Activated CD4-positive, alpha-beta T cell treated with anti-CD3 and anti-CD28 coated beads, Interleukin-2, Interleukin-6, amounts not matched to agents 100 ng/mL and 50 ng/mL, durations not matched to agents 16 hours and 8 hours (primary cell): ENCODE measurements at places on chromosomes 2 and 18.

DNA sequence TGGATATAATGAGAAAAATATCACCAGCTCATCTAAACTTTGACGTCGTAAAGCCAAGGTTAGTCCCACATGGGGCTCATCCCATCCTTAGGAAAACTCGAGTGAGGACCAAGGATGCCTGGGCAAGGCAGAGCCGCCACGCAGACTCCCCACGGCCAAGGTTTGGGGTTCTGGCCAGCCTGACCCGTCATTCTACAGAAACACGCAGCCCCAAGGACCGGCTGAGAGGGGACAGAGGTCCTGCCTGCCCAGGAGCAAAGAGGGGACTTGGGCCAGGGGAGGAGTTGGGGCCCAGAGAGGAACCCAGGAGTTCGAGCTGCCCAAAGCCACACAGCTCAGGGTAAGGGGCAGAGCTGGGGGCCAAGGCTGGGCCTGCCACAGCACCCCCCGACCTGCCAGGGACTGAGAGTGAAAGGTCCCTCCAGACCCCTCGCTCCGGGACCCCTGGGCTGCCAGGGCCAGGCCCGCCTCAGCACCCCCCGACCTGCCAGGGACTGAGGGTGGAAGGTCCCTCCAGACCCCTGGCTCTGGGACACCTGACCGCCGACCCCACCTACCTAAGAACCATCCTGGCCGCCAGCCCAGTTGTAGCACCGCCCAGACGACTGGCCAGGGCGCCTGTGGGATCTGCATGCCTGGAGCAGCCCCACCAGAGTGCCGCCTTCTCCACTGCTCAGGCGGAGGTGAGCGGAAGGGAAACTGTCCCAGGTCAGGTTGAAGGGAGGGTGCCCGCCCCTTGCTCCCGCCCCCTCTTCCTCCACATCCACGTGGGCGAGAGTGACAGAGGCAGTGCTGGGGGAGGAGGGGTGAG lies at the start of gene PDCD1:
Gene PDCD1 (minus strand): TSS at position 689 of the 811 bp plus-strand sequence. CDS start 56 bp downstream, at position 633.
- DNase-seq = peak; percentile 87

DNA sequence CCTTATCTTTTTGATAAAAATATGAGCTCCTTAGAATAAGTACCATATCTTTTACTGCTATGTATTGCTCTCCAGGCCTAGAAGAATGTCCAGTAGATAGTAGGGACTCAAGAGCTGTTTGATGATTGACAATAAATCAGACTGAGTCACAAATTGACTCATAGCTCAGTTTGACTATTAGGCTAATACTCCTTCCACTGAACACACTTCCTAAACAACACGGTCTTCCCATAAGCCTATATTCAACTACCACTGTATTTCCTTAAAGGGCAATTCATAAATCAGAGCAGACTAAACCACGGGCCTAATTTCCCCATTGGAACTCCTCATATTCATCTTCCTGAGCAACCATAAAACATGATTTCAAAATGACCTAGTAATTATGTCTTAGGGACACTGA lies 258.5 kb downstream of the ALK start:
- DNase-seq = no peak

- no peak for DNase-seq
These were observed 50.9 kb downstream of the GALR1 start for GRCh38 chr18:77300579-77300978.

GRCh38 chr2:87401726-87402345 lies 346.1 kb upstream of the PLGLB2 start:
- DNase-seq = no peak

DNA sequence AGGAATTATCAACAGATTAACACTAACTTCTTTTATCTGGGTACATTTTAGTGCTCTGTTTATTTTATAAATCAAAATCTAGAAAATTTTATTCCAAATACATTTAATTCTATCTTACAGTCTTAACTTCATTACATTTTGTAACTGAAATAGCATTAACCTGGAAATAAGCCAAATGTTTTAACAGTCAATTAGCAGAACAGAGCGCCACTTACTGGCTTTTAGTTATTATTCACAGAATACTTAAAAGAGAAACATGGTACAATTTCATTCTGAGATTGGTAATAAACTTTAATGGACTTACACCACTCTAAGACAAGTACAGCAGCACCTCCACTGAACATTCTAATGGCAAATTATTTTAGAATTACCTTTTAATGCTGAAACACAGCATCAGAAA lies 38.6 kb downstream of the SS18 start:
- DNase-seq = no peak

- DNase-seq = peak; percentile 50
These were observed 20.3 kb downstream of the ACTR3 start for GRCh38 chr2:113910110-113910717.

- DNase-seq = no peak
These were observed 141.3 kb upstream of the LYPD1 start for GRCh38 chr2:132811148-132811915.

GRCh38 chr2:240917684-240918257 lies 11.6 kb downstream of the CROCC2 start:
- no peak for DNase-seq

- DNase-seq = peak; percentile 15
These were observed 39.6 kb upstream of the DAPL1 start for GRCh38 chr2:158755310-158756087.

DNA sequence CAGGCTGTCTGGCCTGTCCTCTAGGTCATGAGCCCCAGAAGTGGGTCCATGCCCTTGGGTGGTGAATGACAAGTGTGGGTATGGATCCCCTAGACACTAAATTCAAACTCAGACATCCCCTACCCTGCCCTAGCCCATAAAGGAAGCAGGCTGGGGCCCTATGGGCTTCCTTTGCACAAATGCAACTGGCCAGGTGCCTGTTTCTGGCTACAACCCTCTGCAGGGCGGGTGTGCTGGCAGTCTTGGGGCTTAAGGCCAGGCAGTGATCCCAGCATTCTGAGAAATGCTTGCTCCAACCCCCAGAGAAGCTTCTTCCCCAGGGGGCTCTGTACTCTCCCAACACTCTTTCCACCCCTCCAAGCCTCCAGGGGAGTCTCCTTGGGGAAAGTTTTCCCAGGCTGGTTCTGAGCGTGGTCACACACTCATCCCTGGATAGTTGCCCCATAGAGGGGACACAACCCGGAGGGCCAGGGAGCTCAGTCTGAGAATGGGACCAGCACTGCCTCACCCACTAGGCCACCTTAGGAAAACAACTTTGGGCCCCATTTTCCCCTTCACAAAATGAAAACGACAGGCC lies 16.6 kb upstream of the ASPRV1 start:
- DNase-seq = no peak

DNA sequence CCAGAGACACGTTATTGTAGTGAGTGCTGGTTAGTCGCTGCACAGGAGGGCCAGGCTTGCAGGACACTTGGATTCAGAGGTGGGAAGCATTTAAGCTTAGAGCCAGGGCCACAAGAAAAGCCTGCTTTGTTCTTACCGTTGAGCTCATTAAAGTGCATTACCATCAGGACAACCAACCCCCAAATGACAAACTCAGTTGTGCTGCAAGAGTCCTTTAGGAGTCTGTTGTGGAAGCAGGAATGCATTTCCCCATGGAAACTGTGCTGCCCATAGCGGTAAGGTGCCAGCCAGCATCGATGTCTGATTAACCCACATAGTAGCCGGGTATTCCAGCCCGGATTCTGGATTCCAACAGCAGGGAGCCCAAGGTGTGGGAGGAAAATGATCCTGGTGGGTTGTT lies 23.4 kb upstream of the REEP1 start:
- no peak for DNase-seq

DNA sequence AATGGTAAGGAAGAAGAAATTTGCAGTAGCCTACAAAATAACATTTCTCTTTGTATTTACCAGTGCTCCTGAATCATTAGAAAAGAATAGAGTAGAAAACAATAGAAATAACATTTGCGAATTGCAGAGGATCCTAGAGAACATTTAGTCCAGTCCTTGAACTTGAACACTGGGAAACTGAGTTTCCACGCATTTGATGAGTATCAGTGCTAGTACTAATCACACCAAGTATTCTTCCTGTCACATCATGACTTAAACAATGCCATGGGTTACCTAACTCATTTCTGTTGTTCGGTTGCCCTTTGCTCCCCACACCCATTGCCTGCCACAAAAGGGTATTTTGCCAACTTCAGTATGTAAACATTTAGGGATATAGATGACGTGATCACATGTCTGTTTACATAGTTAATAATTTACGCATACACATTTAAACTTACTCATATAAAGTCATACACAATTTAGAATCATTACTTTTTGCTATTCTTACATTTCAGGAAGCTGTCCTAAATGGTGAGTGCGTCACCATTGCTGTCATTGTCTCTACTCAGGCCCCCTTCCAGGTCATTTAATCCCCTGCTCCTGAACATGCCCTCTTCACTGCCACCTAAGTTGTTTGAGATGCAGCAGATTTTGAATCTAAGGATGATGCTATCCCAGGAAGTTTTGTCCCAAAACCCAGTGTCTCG lies 42.3 kb downstream of the CRIM1 start:
- no peak for DNase-seq

GRCh38 chr2:30232801-30233130 lies 1.4 kb downstream of the LBH start:
- DNase-seq = no peak

DNA sequence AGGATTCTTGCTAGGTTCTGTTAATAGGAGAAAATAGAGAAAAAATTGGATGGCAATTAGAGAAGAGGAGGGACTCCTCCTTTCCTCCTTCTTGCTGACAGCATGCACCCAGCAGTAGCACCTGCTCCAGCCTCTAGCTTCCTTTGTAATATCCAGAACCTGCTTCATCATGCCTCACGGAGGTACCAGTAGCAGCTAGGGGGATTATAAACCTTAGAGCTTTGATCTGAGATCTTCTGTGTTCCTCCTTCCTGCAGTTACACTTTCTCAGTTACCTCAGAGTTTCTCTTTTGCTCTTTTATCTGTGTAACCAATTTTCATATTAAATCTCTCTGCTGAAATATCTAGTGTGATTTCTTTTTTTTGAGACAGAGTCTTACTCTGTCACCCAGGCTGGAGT lies 16.6 kb downstream of the DPP4 start:
- DNase-seq = peak; percentile 57

GRCh38 chr2:217125014-217125413 lies 265.1 kb upstream of the TNP1 start:
- DNase-seq = no peak
